Occipital lobe (tissue), 3 donors: ENCODE measurements at places on chromosomes 2 and 18. TPM values are rescaled to one million over a fixed set of nuclear protein-coding genes. Genes with fewer than 3 reads are reported as not detected.

- no peak for DNase-seq
These were observed 62.1 kb downstream of the TCF4 start for GRCh38 chr18:55525845-55526244.

GRCh38 chr2:175698061-175698460 is 304.0 kb downstream of the LNPK start:
- no peak for DNase-seq

DNA sequence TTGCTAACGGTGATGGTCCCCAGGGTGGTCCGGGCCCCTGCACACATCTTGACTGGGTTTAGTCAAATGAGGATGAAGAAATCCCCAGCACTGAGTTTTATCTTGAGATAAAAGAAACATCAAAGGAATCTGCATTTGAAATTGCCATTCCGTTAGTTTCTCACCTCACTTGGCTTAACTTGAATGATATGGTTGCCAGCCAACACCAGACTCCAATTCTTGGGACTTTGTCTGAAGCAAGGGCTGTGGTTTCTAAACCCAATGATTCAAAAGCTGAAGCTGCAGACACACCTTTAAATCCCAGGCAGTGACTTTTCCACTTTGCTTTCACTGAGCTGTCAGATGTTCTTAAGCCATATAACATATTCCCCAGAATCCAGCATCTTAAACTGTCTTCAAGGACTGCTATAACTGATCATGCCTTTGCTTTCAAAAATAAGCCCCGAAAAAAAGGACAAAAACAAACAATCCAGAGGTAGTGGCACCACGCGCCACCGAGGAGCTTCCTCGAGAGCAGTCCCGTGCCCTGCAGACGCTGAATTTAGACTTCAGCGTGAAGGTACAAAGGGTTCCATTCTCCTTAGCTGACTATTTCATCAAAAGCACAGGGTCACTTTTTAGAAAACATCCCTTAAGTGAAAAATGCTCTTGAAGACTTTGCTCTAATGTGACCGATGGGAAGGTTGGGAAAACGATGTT is 189.3 kb downstream of the HDAC4 start:
- DNase-seq: no peak

- no peak for DNase-seq
These were observed 137.6 kb downstream of the MBD2 start for GRCh38 chr18:54086863-54087262.

GKN1 gene
- not detected for total RNA-seq

XRCC5 gene
- 366 TPM for total RNA-seq

MATN3 gene
- total RNA-seq: 1.1 TPM

COL4A3 gene
- total RNA-seq: 0.16 TPM
